ENCODE measurements at places on chromosomes 1 and 21.

GRCh38 chr1:11142618-11143391, 43.1 kb upstream of the EXOSC10 start:
- no peak for DNase-seq

DNA sequence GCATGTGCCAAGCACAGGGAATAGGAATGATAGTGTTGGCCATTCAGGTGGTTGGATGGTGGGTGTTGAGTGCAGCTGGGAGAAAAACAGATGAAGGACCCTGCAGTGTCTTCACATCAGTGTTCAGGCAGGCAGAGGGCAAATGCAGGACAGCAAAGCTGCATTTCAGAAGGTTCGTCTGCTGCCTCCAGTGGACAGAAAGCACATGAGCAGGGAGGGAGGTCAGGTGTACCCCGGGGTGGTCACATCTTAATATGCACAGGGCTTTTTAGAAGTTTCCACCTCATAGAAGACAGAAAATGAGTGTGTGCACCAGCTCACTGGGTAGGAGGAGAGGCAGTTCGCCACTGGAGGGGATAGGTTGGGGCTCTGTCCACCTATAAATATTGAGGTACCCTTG, 184.9 kb downstream of the SLC35F3 start:
- no peak for DNase-seq

DNA sequence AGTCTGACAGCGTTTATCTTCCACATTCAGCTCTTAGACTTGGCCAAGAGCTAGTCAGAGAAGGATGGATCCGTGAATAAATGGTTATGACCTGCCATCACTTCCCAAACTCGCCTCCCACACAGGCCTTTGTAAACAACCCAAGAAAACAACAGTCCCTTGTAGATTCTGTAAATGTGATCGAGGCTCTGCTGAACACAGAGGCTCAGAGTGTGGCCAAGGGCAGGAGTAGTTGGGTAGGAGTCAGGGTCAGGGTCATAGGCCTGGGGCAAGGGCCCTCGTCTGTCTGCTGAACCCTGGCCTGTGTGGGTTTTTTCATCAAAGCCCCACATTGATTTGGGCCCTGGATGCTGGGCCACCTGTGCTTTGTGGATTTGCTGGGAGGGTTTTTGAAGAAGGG, 32.7 kb downstream of the NCMAP start:
- no peak for DNase-seq

DNA sequence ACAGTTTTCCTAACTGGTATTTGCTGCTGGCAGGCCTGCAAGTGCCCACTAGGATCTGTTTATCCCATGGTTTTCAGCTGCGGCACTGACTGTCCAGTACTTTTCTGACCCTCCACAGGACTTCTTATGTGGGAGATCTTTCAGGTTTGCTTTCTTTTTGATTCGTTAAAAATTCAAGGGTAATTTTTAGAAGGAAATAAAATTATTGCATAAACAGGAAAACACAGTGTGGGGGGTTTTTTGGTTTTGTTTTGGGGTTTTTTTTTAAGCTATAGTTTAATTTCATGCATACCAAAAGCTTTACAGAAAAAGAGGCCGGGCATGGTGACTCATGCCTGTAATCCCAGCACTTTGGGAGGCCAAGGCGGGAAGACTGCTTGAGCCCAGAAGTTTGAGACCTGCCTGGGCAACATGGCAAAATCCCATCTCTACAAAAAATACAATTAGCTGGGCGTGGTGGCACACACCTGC, 3.6 kb downstream of the NIBAN1 start:
- DNase-seq: no peak

DNA sequence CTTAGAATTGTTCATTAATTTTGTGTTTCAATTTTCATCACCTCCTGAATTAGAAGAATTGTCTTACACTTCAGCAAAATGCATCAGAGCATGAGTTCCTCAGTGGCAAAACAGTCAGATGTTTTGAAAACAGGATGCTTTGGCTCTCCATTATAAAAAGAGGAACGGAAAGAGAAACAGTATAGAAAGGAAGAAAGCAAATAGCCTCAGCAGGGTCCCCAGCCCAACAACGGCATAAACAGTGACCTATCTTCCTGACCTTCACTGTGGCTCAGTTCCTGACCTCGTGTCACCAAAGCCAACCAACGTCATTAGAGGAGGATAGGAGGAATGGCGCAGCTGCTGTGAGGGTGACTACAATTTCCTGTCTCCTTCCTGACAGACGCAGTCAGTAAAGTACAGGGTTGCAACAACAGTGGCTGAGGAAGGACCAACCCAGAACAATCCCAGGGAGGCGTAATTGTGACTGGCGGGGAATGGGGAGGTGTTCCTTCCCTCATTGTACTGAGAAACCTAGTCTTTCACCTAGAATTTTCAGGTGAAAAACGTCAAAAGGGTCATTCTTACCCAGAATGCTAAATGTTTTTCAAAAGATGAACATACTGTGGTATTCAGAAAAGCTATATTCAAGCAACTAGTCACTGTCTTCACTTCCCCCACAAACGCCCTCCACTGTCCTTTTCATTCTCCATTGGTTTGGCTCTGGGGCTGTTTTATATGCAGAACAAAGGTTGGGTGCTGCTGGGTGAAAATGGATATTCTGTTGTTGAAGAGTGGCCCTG, 197.9 kb upstream of the SGIP1 start:
- peak; percentile 31 for DNase-seq

DNA sequence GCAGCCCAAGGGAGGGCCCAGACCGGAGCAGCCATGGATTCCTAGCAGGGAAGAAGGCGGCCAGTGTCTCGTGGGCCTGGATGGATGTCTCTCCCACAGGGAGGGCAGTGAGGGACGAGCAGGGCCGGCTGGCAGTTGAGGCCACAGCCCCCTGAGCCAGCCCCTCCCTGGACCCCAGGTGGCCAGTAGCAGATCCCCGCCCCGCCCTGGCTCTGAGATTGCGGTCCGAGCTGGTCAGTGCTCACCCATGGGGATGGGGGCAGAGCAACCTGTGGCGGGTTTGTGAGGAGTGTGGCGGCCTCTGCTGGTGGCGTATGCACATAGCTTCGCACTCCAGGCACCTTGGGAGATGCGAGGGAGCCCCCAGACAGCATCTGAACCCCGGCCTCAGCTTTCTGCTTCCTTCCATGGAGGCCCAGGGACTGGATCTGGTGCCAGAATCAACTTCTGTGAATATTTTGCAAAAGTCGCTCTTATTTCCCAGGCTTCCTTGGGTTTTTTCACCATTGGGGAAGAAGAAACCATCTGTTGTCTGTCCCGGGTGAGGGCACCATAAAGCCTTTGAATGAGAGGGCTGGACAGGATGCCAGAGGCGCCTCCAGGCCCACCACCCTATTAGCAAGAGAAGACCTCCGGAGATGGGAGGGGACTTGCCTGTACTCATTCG, 8.4 kb upstream of the KCNN3 start:
- peak; percentile 36 for DNase-seq

DNA sequence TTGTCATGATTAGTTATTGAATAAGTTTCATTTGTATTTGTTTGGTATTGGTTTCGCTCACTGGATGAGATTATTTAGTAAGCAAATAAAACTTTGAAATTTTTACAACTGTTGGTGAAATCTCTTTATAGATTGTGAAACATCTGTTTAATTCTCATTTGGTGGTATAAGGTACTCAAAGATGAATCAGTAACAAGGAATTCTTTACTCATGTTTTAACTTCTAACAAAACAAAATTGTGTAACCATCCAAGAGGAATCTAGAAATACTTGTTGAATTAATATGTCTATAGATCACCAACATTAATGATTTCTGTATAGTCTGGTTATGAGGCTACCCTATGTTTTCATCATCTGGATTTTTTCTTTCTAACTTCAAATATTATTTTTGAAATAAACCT, 62.8 kb upstream of the USP25 start:
- no peak for DNase-seq

DNA sequence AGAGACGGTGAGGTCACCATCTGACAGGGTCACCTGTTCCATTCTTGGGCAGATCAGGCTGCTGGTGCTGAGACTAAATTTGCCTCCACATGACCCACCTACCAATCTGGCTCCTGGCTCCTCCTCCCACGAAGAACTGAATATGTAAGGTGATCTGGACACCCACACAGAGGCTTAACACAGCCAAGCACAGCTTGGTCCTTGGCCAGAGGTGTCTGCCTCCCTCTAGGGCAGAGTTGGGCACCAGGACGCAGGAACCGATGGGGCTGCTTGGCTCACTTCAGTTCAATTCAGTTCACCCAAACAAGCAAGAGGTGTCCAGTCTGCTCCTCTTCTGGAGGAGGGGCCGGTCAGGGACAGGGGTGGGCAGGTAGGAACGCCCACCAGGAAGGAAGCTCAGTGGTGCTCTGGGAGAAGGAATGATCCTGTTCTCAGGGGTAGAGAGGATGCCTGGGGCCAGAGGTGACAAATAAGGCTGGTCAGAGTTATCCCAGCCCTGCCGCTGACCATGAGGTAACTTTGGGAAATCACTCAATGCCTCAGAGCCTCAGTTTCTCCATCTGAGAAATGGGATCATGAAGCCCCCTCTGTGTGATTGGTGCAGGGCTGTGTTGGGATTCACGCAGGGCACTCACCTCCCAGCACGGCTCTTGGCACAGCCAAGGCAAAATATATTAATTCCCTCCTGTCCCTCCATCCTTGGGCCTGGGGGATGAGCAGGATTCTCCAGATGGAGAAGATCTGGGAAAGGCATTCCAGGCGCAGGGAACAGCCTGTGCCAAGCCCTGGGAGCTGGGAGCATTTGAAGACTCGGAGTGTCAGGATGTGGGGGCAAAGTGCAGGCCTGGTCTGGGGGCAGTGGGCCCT, 284.5 kb downstream of the PTPRU start:
- no peak for DNase-seq

DNA sequence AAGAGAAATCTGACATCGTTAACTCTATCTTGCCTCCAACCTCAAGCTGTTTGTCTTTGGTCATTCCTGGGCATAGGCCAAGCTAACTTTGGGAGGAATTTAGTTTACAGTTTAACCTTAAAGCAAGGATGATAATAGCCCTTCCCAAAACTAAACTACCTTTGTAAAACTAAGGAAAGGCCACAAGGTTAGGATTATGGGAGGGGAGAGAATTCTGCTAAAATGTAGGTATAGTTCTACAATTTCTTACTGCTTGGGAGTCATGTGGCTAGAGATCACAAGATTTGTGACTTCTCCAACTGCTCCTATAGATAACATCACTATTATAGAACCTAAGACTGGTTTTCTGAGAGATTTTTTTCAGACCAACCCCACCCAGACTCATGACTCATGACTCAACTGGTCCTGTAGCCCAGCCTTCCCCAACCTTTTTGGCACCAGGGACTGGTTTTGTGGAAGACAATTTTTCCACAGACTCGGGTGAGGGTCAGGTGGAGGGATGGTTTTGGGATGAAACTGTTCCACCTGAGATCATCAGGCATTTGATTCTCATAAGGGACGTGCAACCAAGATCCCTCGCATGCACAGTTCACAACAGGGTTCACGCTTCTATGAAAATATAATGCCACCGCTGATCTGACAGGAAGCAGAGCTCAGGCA, 70.7 kb upstream of the MUTYH start:
- no peak for DNase-seq

GRCh38 chr1:35936838-35937237, 5.9 kb downstream of the AGO3 start:
- DNase-seq: no peak

DNA sequence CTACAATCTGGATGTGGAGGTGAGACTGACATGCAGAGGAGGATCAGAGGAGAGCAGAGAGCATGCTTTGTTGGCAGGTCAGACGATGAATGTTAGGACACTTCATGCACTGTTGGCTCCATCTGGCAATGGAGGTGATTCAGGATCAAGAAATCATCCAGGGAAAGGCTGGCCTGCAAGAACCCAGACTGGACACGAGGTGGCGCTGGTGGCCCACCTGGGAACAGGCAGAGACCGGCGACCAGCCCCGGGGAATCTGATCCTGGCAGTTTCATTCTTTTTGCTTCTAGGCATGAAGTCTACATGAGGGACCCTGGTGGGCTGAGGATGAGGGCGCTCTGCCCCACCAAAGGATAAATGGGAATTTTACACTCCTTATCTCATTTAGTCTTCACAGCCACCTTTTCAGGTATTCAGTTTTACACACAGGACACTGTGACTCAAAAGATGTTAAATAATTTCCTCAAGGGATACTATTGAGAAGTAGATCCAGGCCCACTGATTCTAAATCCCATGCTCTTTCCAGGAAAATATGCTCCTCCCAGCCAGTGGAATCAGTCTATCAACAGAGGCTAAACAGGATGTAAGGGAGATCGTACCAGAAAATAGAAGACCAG, 26.2 kb upstream of the SCMH1 start:
- peak; percentile 43 for DNase-seq

- no peak for DNase-seq
Observed at GRCh38 chr1:156928043-156928602, 7.7 kb downstream of the LRRC71 start.

DNA sequence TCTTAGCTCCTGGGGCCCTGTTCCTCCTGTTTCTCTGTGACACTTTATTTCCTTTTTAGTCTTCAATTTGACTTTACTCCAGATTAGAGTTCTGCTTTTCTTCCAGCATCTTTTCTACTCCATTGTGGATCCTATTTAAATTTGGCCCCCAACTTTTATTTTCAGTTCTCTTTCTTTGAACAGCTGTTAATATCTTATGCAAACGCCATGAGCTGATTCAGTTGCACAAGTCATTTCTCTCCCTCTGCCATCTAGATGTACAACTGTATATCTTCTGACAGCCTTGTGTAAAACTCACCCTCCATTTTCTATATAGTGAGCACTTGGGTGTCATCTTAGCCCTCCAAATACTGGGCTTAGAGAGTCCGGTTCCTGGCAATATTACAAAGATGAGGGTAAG, 42.2 kb downstream of the SPATA17 start:
- DNase-seq: no peak

GRCh38 chr1:24392982-24393650, 20.5 kb downstream of the STPG1 start:
- DNase-seq: no peak

DNA sequence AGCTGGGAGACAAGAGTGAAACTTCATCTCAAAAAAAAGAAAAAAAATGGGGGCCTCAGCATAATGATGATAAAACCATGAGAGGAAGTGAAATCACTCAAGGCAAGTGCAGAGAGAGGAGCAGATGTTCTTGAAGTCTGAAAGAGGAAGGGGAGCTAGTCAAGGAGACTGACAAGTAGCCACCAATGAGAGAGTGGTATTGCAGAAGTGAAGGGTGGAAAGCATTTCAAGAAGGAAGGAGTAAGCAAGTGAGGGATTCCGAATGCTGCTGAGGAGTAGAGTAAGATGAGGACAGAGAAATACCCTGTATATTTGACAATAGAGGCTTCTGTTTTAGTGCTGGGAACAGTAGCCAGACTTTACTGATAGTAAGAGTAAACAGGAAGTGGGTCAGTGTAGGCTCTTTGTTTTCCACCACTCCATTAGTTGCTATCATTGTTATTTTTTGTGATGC, 2.9 kb downstream of the TATDN3 start:
- no peak for DNase-seq

- no peak for DNase-seq
Observed at GRCh38 chr1:208273386-208274017, 29.3 kb upstream of the PLXNA2 start.

GRCh38 chr1:66767626-66768025, 15.4 kb downstream of the DYNLT5 start:
- no peak for DNase-seq

- DNase-seq: no peak
Observed at GRCh38 chr1:43639976-43640794, 9.8 kb upstream of the KDM4A start.

- no peak for DNase-seq
Observed at GRCh38 chr1:41109310-41110197, 88.0 kb upstream of the SLFNL1 start.

GRCh38 chr21:42937960-42938605, 12.7 kb upstream of the ERVH48-1 start:
- DNase-seq: no peak

- no peak for DNase-seq
Observed at GRCh38 chr1:226034482-226034881, 28.0 kb upstream of the H3-3A start.

- DNase-seq: no peak
Observed at GRCh38 chr1:157993147-157993917, at the start of gene KIRREL1. TSS of gene KIRREL1 (plus strand) at chr1:157993645. CDS start at chr1:157993677, 32 bp downstream.

Data from stimulated activated CD8-positive, alpha-beta memory T cell treated with anti-CD3 and anti-CD28 coated beads, Interleukin-4, amount 100 ng/mL, for 1 hour (primary cell).